Renal cortical epithelial cell (primary cell): ENCODE measurements at places on chromosomes 6 and 20. TPM values are rescaled to one million over a fixed set of nuclear protein-coding genes. Genes with fewer than 3 reads are reported as not detected.
A peak's percentile ranks its signal among the peaks of the same experiment; 100 is the strongest.

The KCNK16 gene
- total RNA-seq: not detected in 2 replicates

The SNX21 gene
- total RNA-seq: 26.9 and 32.1 TPM in 2 replicates

GRCh38 chr6:15970517-15970916 lies 158.4 kb upstream of the MYLIP start:
- no peak for DNase-seq

DNA sequence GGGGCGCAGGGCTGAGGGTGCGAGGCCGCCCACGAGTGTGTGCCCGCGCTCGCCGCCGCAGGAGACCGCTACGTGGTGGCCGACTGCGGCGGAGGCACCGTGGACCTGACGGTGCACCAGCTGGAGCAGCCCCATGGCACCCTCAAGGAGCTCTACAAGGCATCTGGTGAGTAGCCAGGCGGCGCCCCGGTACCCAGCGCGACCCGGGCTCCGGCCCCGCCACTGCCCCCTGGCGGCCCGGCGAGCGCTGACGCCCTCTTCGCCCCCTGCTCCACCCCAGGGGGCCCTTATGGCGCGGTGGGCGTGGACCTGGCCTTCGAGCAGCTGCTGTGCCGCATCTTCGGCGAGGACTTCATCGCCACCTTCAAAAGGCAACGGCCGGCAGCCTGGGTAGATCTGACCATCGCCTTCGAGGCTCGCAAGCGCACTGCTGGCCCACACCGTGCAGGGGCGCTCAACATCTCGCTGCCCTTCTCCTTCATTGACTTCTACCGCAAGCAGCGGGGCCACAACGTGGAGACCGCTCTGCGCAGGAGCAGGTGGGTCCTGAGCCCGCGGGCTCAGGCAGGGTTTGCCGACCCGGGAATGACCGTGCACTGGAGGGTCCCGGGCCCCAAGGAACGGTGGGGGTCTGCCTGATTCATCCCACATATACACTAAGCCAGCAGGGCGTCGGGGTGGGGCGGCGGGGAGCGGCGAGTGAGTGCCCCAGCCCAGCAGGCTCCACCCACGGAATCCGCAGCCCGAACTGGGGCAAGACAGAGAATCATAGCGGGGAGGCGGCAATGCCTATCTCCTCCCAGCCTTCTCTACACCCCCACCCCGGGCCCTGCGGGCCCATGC lies 17.4 kb downstream of the HSPA12B start:
- DNase-seq: no peak

DNA sequence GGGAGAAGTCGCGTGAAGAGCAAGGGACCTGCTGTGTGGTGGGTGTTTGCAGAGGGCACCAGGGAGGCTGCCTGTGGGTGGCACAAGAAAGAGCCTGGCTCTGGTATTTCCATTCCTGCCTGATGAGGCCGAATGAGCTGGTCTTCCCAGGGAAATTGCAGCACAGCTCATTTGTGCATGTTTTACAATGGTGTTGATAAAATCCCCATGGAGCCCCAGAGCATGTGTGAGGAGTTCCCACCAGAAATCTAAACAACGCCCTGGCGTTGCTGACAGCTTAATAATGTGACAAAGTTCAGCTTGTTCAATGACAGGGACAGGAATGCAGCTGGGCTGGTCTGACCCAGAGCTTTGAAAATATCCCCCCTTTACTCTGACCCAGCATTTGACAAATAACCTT lies 135.5 kb downstream of the CLIC5 start:
- peak; percentile 2 for DNase-seq

- no peak for DNase-seq
Measured at GRCh38 chr6:133203344-133203697, 37.8 kb upstream of the EYA4 start.

DNA sequence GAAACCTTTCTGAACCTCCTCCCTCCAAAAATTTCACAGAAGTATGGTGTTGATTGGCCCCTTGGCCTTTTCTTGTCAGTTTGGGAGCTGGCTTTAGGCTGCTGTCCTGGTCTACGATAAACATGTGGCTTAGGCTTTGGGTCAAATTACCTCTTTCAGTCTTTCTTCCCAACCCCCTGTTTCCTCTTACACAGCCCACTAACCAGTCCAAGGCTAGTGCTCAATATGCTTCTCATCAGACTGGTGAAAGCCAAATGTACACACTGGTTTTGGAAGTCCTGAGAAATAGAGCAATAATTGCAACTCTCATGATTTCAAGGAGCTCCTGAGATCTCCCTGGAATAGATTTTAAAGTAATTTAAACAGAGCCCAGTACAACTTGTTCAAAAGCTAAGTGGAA lies 933.7 kb upstream of the GJE1 start:
- no peak for DNase-seq

DNA sequence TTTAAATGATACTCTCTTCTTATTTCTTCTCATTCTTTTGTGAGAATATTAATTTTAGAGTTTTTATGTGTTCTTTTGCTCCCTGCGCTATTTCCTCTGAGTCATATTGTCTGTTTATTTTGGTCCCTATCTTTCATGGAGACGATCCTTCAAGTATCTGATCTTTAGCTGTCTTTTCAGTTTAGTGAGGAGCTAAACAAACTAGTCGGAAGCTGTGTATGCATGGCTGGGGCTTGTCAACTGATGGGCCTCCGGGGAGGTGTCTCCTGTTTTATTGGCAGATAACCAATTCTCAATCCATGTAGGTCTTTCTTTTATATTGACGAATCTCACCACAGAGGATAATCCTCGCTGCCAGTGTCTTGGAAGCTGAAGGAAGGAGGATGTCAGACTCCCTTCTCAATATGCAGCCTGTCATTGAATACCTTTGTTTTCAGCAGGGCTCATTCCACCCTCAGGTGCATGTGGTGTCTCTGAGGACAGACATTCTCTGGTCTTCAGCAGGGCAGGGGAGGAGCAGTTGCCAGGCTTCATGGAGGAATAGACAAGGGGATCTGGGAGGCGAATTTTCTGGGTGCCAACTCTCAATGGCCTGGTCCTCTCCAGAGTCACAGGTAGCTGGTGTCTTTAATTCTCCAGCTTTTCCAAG lies 64.9 kb downstream of the RNF182 start:
- DNase-seq: no peak

DNA sequence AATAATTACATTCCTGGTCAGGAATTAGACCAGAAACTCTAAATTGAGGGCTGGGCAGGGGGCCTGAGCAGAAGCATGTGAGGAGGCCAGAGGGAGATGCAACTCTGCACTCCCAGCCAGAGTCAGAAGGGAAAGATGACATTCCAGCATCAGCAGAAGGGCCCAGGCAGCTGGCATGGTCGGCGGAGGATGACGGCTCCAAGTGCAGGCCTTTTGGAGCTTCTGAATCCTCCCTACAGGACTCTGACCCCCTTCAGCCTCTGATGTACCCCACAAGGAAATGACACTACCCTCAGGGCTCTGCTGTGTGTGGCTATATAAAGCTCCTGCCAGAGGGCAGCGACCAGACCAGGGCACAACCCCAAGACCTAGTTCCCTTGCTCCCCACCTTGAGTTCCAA lies 1.9 kb downstream of the LRFN2 start:
- no peak for DNase-seq

- DNase-seq: no peak
Measured at GRCh38 chr20:40958598-40958997, 70.0 kb upstream of the TOP1 start.
